Cerebellar cortex (tissue), 1 donor: ENCODE measurements at places on chromosomes 5 and 9.

GRCh38 chr9:10999646-11000045 is 386.8 kb upstream of the PTPRD start:
- DNase-seq, result no peak

DNA sequence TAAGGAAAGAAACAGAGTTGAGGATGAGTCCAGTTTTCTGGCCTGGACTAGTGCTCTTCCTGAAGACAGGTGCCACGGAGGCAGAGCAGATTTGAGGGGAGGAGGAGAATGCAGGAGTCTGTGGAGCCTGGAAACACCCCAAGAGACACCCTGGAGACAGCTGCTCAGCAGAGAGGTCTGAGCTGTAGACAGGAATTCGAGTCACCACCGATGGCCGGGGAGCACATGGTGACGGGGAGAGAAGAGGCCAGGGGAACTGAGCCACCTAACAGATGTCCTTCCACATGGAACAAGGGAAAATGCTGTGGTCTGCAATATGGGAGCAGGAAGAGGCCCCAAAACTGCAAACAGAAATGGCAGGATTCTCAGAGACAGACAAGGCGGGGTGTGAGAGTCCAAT is 22.9 kb downstream of the CPLX2 start:
- DNase-seq, result peak; percentile 70

- DNase-seq, result no peak
Observed at GRCh38 chr5:93294199-93294598, 286.8 kb downstream of the NR2F1-AS1 start.

- DNase-seq, result no peak
Observed at GRCh38 chr5:99449786-99450185, 521.0 kb upstream of the CHD1 start.

DNA sequence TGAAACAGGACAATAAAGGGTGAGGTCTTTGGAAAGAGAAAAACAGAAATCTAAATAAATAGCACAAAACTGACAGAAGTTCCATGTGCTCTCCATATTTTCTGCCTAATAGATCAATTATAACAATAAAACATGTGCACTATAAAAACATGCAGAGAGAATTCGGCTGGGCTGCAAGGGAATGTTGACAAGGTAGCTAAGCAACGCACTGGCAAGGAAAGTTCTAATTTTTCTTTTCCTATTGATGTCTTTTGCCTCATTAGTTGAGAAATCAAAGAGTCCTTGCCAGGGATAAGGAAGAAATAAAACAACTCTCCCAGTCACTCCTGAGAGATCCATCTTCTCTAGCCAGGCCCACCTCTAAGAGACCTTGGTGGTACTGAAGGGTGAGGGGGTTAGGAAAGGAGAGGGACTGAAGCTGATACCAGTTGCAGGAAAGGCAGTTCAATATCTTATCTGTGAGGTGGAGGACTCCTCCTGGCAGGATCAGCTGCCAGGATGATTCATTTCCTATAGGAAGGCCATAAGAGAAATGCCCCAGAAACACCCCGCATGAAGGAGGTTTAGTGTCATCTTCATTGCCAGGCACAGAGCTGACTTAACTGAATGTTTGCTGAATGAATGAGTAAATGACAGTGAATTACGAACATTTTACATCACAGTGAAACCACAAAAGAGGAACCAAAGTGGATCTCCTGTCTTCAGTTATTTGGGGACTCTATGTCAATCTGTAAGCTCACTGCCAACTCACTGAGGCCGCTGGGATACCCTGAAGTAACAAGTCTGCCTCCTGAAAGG is 63.7 kb upstream of the IFNK start:
- no peak for DNase-seq
